Heart left ventricle (tissue), 16 donors: ENCODE measurements at places on chromosomes 5 and 9. TPM values are rescaled to one million over a fixed set of nuclear protein-coding genes. Genes with fewer than 3 reads are reported as not detected.

GRCh38 chr5:81986126-81986525, 14.3 kb downstream of the ATG10 start:
- DNase-seq: no peak
- H3K4me1 ChIP-seq: no peaks in the 10 kb centered on the region
- no peaks in the 10 kb centered on the region for H3K27me3 ChIP-seq
- H3K27ac ChIP-seq: no peak overlapping the region
- no peaks in the 10 kb centered on the region for H3K36me3 ChIP-seq
- H3K4me3 ChIP-seq: no peak overlapping the region

DNA sequence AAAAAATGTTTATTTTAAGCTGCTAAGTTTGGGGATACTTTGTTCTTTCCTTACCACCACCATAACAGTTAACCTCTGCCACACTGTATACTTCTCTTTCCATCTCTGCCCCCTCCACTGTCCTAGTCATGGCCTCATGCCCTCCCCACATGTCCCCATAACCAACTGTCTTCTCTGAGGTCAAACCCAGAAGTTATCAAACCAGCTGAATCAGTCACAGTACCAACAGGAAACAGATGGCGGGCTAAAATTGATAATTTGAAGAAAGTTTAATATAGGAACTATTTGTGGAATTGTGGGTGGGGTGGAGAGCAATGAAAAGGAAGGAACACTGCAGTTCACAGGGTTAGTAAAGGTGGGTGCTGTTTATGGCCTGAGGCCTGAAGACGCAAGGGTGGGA, 5.7 kb upstream of the DCTN4 start:
- H3K4me1 ChIP-seq: no peaks in the 10 kb centered on the region
- DNase-seq: no peak
- H3K4me3 ChIP-seq: no peak overlapping the region
- H3K36me3 ChIP-seq: no peaks in the 10 kb centered on the region
- no peaks in the 10 kb centered on the region for H3K27me3 ChIP-seq

DNA sequence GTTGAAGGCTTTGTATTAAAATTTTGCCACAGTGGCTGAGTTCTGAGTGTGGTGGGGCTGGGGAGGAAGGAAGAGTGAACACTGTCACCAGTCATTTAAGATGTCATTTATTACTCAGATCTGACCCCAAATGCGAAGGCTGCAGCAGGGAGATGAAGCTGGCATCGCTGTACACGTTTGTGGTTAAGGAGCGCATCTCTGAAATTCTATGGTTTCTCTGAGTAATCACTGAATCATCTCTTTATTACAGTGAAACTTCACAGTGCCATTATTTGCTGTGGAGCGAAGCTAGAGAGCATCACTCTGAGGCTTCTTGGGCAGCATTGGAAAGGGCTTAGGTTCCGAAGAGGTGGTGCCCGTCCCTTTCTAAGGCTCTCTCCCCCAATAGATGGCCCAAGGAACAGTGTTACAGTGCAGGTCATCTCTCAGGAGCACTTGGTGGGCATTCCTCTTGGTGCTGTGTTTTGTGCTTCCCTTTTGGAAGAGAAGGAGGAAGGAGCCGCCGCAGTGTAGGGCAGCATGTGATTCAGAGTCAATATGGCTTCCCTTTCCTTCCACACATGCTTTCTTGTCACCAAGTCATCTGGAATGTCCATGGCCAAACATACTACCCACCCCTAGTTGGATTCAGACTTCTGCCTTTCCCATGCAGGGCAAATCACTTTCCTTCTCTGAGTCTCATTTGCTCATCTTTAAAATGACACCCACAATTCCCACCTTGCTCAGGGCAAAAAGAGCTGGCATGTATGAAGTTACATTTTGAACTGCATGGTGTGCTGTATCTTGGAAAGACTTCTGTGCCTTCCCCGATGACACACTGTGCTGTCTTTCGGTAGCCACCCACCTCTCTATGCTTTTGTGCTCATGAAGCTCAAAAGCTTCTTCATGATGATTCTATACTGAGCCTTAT, 9.3 kb upstream of the TEX48 start:
- H3K4me1 ChIP-seq: no peaks in the 10 kb centered on the region
- H3K36me3 ChIP-seq: no peaks in the 10 kb centered on the region
- H3K4me3 ChIP-seq: no peak overlapping the region
- DNase-seq: no peak
- H3K27me3 ChIP-seq: no peaks in the 10 kb centered on the region
- no peak overlapping the region for H3K27ac ChIP-seq

DNA sequence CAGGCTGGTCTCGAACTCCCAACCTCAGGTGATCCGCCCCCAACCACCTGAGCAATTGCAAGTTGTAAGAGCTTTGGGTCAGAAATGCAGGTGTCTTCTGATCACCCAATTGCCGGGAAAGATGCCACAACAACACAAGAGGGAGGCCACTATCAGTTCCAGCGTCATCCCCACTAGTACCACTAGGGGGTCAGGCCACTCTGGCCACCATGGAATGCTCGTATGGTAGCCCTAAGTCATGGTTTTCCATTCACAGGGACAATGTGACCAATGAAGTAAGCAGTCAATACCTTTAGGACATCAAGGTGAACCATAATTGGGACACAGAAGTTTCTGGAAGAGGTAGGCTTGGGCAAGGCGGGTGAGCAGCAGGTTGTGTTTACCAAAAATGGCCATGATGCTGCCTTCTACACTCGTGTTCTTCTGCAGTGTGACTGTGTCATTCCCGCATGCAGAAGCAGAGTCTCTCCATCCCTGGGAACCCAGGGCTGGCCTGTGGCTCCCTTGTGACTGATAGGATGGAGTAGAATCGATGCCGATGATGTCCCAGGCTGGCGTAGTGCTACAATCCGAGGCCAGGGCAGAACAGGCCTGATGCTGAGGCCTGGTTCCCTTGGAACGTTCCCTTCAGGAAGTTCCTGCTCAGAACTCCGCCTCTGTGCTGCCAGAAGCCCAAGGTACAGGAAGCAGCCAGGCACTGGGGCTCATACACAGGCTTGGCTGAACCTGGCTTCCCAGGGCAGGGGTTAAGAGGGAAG, 42.2 kb upstream of the ANKRD33B start:
- H3K36me3 ChIP-seq: no peaks in the 10 kb centered on the region
- no peak for DNase-seq
- H3K4me1 ChIP-seq: no peaks in the 10 kb centered on the region
- no peaks in the 10 kb centered on the region for H3K27me3 ChIP-seq

DNA sequence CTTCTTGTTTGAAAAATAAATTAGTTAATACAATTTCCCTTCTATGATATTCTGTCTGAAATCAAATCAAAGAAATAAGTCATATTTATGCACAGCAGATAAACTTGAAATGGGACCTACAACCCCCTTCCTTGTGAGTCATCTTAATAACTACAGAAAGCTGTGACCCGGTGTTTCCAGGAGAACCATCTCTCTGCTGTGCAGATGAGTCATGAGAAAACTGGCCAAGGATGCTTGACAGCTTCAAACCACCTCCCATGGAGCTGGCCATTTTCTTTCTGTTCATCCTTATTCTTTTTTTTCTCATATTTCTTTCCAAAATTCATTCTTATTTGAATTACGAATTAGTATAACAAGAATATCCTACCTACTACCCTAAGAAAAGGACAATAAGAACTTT, 43.4 kb upstream of the NR4A3 start:
- no peaks in the 10 kb centered on the region for H3K4me1 ChIP-seq
- H3K4me3 ChIP-seq: no peak overlapping the region
- H3K27ac ChIP-seq: no peak overlapping the region
- H3K36me3 ChIP-seq: no peaks in the 10 kb centered on the region

DNA sequence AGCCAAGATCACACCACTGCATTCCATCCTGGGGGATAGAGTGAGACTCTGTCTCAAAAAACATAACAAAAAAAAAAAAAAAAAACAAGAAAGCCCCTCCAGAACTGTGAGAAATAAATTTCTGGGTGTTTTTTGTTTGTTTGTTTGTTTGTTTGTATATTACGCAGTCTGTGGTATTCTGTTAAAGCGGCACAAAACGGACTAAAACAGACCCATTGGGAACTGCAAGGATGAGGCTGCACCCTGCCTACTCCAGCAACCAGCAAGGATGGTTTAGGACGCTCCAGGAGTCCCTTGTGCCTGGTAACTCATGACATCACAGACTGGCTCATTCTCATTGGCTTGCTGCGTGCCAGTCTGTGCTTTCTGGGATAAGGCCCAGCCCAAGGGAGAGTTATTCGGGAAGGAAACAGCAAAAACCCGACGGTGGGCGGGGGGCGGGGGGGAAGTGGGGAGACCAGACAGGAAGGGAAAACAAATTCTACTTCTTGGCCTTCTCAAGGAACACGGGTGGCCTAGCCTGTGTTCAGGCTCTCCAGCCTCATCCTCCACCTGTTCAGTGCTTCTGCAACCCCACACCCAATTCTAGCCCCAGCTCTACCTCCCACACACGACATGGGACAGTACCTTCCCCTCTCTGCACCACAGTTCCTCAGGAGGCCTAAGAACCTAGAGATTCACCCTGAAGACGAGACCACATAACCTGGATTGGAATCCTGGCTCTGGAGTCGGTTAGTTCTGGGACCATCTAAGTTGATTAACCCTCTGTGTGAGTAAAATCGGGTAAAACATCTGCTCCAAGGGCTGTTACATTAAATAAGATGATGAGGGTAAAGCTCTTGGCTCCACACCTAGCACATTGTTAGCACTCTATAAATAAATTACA, 2.8 kb downstream of the CD74 start:
- peak; percentile 87 for DNase-seq
- peaks cover 35% of the 10 kb centered on the region for H3K36me3 ChIP-seq
- peak overlapping the region; percentile 87 for H3K27ac ChIP-seq
- H3K4me1 ChIP-seq: peaks cover 5% of the 10 kb centered on the region
- H3K4me3 ChIP-seq: peak overlapping the region; percentile 82

FAM153A gene
- total RNA-seq: not detected

KCNMB1 gene
- 0.44 TPM for total RNA-seq

HMGCS1 gene
- total RNA-seq: 7.9 TPM

CLIC3 gene
- total RNA-seq: 9.7 TPM

CDKN2B-AS1 gene
- 0.46 TPM for total RNA-seq

EDIL3 gene
- total RNA-seq: 25.8 TPM
